Heart left ventricle (tissue), 16 donors: ENCODE measurements at places on chromosomes 11 and 22.
A peak's percentile ranks its signal among the peaks of the same experiment; 100 is the strongest.

DNA sequence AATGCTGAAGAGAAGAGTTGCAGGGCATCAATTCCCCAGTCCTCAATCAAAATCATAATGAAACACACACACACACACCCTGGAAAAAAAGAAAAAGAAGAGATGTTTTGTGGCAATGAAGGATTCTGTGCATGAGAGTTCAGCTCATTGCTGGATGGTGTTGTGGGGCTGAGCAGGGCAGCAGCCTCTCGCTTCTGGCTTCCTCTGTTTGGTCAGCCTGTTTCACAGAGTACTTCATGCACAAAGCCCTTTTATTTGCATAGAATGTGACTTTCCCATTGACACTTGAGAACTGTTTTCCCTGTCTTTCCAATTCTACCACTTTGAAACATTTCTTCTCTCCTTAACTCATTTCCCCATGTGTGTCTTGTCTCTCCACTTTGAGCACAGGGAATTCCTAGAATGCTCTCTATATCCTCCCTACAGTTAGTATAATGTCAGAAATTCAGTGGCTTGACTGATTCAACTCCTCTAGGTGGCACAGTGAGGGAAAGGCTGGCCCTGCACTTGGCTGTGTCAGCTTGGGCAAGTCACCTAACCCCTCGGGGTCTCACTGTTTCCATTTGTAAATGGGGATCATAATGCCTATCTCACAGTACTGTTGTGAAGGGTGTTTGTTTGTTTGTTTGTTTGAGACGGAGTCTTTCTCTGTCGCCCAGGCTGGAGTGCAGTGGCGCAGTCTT lies 25.4 kb upstream of the BSX start:
- no peak for DNase-seq

DNA sequence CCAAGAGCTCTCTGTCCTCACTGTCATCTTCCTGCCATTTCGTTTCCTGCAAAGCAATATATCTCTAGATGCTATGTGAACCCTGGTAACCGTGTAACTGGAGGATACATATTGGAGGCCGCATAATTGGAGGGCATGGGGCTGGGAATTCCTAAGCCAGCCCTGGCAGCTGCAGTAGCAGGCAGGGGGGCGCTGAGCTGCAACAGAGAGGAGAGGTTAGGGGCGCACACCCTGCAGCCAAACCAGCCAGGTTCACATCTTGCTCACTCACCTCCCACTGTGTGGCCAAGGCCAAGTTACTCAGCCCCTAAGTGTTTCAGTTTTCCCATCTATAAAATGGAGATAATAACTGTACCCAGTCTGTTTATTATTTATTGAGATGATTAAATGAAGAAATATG lies 39.9 kb upstream of the ZBTB16 start:
- no peak for DNase-seq

DNA sequence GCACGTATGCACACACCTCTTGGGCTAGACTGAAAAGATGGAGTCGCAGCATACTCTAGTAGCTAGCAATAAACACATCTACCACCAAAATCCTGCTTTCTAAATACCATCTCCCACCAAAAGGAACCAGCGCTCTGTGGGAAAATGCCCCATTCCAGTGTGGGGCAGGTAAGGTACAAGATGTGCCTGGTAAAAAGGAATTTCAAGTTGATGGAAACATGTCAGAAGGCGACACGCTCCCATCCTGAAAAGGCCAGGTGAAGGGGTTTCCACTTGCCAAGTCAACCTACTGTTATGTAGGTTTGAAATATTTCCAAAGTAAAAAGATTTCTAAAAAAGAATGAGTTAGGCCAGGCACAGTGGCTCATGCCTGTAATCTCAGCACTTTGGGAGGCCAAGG lies 8.8 kb downstream of the DGCR2 start:
- DNase-seq: no peak

GRCh38 chr11:107808521-107808920 lies 50.1 kb downstream of the SLC35F2 start:
- no peak for DNase-seq

DNA sequence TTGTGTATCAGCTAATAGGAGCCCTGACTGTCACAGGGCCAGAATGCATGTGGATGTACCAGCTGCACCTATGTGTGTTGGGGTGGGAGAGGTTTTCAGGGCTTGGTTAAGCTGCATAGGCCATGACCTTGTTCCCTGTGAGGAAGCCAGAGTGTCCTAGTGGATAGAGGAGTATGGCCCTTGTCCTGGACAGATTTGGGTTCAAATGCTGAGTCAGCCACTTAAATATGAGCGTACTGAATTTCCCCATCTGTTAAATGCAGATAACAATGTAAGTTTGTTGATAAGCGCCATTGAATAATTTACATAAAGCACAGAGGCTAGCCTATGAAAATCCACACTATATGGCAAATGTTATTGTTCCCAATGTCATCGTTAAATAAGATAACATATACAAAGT lies 74.4 kb downstream of the PANX1 start:
- no peak for DNase-seq

DNA sequence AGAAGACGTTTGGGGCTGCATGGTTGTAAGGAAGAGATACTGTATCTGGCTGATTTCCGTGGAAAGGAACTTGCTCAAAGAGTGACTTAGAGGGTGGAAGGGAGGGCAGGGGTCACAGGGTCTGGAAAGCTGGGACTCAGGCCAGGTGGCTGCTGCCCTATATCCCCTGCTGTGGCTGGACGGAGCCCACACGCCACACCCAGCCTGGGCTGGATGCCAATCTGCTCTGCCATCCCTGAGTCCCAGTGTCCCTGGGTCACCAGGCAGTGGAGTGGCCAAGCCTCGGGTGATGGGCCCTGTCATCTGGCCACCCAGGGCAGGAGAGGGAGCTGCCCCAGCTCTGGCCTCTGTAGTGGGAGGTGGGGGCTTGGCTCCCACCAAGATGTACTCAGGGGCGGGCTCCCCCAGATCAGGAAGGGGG lies 26.5 kb upstream of the KRTAP5-7 start:
- DNase-seq: no peak

- DNase-seq: no peak
Measured at GRCh38 chr11:115530752-115531151, 26.5 kb upstream of the CADM1 start.

DNA sequence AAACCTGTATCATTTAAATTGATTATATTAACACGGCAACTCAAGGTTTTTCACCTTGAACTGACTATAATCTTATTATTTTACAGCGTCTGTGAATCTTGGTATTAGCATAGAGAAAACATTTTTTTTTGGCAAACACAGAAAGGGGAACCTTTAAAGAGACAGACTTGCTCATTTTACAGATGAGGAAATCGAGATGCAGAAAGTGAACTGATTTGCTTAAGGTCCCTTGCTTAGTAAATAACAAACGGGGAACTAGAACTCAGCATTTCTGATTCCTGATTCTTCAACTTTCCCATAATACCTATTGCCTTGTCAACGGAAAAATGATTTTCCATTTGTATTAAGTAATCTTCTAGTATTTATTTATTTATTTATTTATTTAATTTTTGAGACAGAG lies 33.2 kb upstream of the CECR2 start:
- no peak for DNase-seq

GRCh38 chr22:26898946-26899605 lies 241.7 kb downstream of the MIAT start:
- no peak for DNase-seq

DNA sequence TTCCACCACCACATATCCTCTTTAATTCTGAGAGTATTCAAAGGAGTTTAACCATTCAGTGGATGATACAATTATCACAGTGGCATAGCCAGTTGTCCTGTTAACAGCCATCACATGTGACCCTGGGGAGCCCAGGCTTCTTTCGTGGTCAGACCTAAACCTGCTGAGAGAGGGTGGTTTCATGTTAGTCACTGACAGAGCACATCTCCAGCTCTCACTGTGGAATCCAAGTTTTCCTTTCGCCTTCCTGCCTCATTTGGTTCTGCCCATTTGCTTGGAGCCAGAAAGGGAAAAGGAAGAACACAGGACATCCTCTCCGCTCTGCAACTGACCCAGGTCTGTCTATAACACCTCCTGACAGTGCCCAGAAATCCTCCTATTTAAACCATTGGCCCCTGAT lies 60.4 kb downstream of the MCHR1 start:
- no peak for DNase-seq

DNA sequence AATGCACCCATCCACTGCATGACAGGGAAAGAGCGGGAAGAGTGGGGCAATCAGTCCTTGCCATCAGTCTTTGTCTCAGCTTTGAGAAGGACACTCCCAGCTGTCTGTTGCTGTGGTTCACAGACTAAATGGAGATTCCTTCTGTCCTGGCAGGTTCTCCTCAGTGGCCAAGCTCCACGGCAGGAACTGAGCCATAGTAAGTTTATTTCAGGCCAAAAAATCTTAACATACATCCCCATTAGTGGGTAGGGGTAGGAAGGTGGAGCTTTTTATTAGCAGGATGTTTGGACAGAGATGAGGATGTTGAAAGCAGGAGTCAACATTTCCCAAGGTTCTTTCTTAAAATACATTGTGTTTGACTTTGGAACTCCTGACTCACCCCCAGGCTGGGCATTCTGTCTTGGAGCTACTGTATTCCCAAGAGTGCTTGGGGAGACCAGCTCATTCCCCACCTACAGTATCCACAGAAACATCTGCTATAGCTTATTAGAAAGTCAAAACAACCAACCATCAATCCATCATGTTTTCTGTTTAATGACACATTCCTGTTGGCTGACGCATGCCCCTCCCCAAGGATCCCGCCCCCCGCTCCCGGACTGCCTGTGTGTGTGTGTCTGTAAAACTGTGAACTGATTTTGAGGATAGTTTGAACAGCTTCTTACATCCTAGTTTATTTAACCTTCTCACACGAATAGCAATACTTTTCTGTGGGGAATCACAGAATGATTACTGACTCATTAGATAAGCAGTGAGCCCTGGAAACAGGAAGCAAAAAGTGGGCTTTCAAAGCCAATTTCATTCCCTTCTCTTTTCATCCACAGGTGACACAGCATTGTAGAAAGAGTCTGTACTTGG lies 109.5 kb downstream of the CCDC81 start:
- no peak for DNase-seq

DNA sequence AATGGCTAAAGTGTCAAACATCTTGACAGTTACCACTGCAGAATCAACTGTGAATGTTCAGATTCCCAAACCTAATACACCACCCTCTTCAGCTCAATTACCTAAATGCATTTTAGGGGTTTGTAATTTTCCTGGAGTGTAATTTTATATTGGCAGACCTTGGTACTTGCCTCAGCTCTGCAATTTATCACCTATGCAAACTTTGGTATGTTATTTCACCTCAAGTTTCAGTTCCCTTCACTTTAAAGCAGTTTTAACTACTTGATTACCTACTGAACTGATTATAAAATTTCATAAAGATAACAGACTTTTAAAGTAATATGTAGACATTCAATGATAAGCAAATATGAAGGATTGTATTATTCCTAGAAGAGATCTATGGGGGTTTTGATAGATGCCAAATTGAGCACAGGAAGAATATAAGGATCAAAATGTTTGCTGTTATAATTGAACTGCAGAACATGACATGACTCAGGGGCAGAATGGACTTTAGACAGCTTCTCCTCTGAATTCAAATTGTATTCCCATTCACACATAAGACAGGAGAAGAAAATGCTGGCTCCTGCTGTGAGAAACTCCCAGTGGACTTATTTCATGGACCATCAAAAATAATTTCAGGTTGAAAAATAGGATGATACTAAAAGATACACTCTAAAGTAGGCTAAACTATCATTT lies 491.5 kb upstream of the LUZP2 start:
- DNase-seq: no peak

DNA sequence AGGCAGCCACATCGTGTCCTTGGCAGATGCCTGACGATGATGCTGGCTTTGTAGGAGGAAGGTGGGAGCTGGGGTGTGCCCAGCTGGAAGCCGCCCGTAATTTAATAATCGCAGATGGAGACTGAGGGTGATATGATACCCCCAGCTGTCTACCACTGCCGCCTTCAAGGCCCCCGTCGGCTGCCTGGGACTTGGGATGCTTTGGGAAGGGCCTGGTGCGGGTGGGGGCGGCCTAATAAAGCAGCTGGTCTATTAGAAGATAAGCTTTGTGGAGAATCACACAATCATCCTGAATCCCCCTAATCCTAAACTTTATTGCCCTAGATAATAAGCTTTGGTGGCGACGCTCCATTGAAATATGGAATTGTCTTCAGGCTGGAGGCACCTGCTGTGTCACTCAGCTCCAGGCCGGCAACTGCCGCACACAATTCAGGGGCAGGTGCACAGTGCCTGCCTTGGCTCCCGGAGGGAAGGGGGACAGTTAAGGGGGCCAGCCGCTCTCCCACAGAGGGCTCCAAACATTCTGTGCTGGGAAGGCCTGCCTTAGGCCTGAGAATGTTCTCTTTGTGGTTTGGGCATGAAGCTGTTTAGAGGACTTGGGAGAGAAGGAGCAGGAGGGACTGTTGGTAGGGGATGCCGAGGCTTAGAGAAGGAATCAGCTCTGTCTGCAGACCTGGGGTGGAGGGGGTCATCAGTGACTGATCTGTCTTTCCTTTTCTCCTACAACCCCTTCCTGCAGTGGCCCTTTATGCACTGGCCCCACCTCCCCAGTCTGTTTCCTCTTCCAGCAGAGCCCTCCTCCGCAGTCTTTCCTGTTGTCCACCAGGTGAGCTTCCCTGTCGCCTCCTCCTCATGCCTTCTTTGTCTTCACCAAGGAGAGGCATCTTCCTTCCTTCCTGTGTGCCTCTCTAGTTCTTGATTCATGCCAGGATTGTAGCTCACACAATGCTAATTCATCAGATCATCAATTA lies 65.3 kb downstream of the ARL14EP start:
- DNase-seq: no peak

GRCh38 chr22:31646186-31647019 lies 15.6 kb downstream of the PISD start:
- no peak for DNase-seq

DNA sequence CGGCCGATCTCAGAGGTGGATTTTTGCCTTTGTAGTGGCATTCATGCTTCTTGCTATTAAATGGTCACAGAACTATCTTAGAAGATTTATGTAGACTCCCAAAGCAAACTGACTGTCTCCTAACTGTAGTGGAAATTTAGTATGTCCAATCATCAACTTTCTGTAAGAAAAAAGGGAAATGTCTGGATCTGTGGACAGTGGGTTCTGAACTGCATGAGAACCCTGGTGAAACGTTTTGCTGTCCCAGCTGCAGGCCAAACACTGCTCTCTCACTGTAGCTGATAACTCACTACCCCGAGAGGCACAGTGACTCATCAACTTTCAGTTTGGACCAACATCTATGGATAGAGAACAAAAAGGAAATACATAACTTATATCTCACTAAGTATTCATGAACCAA lies 387.1 kb downstream of the SOX6 start:
- DNase-seq: peak; percentile 76

DNA sequence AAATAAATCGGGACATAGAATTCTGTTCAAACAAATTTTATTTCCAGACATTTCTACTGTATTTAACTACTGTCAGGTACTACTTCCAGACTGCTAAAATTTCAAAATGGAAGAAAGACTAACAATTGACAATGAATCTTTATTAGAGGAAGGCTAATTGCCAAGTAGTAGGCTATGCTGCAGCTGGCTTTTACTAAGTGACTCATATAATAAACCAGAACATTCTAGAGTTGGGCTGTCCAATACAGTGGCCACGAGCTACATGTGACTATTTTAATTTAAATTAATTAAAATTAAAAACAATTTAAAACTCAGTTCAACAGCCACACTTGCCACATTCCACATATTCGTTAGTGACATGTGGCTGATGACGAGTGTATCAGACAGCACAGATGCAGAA lies 27.6 kb downstream of the CHKA start:
- DNase-seq: no peak
